ENCODE measurements at places on chromosomes 1 and 21.

DNA sequence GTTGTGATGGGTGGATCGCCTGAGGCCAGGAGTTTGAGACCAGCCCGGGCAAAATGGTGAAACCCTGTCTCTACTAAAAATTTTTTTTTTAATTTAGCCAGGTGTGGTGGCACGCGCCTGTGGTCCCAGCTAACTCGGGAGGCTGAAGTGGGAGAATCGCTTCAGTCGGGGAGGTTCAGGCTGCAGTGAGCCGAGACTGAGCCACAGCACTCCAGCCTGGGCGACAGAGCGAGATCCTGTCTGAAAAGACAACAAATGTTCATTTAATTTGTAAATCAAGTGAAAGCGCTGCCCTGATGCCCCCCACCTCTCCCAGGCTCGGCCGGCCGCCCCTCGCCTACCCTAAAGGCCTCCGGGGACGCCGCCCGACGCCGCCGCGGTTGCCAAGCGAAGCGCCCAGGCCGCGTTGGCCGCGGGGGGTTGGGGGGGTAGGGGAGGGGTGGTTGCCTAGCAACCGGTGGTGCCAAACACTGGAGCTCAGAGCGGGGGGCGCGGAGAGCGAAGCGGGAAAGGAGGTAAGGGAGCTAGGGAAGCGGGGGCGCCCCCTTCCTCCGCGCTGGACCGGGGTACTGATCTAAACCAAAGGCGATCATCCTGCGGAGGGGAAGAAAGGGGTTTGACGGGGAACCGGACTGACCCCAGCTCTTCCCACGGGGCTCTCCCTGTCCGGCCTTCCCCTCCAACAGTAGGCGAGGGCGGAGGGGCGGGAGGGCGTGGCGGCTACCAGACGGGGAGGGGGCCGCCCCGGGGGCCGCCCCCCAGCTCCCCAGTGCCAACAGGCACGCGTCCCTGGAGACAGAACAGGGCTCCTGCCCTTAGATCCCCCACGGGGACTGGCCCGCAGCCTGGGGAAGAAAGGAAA, at the start of gene TEKT2:
TEKT2 (plus strand) TSS at position 460 of the 862 bp plus-strand sequence. CDS start 828 bp downstream, outside the sequence.
- H3K4me1 ChIP-seq: no peaks in the 10 kb centered on the region
- H3K4me3 ChIP-seq: peak within 1 kb of the TSS; percentile 80
- peaks cover 6% of the 10 kb centered on the region for H3K27me3 ChIP-seq
- H3K36me3 ChIP-seq: no peaks in the 10 kb centered on the region

DNA sequence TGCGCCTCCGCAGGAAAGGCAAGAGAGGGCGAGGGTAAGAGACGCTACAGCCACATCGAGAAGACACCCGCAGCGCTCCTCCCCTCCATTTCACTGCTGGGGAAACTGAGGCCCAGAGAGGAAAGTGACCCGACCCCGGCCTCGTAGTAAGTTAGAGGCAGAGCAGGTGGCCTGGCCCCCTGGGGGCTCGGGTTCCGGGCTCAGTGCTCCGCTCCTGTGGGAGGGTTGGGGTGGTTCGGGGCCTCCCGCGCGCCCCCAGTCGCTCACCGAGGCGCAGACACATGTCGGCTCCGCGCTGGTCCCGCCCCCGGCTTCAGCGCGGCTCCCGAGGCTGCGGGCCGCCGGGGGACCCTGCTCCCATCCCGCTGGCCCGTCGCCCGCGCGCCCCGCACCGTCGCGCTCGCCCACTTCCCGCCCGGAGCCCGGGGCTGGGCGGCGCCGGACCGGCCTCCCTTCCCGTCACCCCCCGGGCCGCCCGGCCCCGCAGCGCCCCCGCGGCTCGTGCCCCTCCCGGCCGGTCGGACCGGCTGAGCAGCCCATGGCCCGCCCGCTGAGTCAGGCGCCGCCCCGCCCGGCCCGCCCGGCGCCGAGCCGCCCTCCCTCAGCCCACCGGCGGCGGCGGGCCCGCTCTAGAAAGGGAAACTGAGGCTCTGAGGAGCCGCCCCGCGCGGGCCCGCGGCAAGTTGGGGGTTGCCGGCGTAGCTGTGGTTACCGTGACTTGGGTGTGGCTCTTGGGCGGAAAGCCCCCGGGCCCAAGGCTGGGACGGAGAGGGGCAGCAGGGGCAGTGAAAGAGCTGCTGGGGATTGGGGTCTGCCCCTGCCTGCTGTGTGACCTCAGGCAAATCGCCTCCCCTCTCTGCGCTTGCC, at the start of gene TMEM54:
TMEM54 (minus strand) TSS at position 434 of the 867 bp plus-strand sequence; CDS start at position 283, 151 bp downstream.
- H3K4me1 ChIP-seq: peaks cover 5% of the 10 kb centered on the region
- H3K36me3 ChIP-seq: no peaks in the 10 kb centered on the region
- H3K27ac ChIP-seq: peak within 1 kb of the TSS; percentile 74

DNA sequence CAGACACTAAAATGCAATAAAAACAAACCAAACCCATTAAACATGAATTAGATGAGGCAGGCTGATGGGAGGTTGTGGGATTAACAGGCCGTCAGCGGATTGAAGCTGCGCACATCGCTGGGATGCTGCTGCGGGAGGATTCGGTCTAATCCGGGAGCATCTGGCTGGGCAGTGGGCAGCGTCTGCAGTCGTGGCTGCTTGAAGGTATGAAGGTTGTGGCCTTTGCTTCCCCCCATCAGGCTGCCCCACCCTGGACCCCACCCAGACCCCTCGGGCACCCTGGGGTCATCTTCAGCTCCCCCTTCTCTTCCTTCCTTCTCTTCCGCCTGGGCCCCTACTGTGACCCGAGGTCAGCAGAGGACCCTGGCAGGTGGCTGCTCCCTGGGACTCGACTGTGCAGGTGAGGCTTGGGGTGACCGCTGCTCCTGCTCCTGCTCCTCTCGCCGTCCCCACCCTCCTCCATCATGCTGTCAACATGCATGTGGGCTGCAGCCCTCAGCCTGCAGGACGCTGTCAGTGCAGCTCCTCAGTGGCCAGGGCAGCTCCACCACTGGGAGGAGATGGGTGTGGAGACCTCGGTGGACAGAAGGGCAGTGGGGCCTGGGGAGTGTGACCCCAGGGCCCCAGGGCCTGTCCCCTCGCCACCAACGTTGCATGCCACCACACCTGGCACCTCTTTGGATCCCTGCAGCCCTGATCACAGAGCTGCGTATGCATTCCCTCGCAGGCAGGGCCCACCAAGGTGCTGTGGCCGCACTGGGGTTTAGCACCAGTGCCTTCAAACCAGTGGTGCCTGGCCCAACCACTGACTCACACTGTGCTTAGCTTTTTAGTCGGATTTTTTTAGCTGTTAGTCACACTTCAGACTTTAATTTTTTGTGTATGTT, 112.2 kb upstream of the COL6A1 start:
- no peak overlapping the region for H3K4me3 ChIP-seq
- H3K27ac ChIP-seq: no peak overlapping the region
- H3K36me3 ChIP-seq: no peaks in the 10 kb centered on the region
- peaks cover 13% of the 10 kb centered on the region for H3K27me3 ChIP-seq
- no peak for DNase-seq

DNA sequence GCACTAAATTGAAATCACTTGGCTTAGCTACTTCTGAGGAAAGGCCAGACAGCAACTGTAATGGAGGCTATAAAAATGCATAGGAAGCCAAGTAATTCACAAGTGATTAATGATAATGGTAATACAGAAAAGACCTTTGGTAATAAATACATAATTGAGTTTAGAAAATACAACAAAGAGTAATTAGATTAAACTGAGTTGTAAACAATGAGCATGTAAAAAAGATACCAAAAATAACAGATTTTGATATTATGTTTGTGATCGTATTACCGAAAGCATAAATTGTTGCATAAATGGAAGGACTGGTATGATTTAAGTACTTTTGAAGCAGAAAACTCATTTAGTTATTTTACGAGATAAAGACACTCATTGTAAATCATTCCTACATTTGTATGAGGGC, 556.7 kb upstream of the TMPRSS15 start:
- no peak for DNase-seq
- no peaks in the 10 kb centered on the region for H3K4me1 ChIP-seq
- no peaks in the 10 kb centered on the region for H3K27me3 ChIP-seq

- DNase-seq: no peak
- no peak overlapping the region for H3K27ac ChIP-seq
- H3K36me3 ChIP-seq: no peaks in the 10 kb centered on the region
- peaks cover 8% of the 10 kb centered on the region for H3K4me1 ChIP-seq
Observed at GRCh38 chr21:16678429-16679160, 834.2 kb upstream of the CXADR start.

DNA sequence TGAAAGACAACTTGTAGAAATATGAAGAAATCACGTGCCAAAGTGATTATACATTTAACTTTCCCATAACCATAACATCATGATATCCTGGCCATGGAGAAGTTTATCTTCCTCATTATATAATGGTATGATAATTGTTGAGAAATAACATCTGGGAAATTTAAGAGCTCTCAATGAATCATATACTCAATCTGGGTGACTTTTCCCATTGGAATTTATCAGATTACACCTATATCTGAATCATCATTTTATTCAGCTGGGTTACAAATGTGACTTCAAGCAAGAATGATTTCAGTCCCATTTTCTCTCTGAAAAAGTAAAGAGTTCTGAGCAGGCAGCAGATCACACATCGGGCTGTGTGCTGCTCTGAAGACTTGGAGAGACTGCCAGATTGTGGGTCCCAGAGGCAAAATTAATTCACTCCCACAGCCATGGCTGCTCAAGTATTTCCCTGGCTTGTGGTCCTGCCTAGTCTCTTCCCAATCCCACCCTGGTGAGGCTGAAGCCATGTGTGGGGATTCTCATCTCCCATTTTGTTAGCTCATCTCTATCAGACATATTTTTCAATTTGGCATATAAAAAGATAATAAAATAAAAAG, 278.0 kb downstream of the MRPL39 start:
- no peak for DNase-seq
- no peaks in the 10 kb centered on the region for H3K27me3 ChIP-seq
- H3K36me3 ChIP-seq: no peaks in the 10 kb centered on the region
- no peak overlapping the region for H3K27ac ChIP-seq
- H3K4me1 ChIP-seq: no peaks in the 10 kb centered on the region
- H3K4me3 ChIP-seq: no peak overlapping the region

- no peak for DNase-seq
- peaks cover 12% of the 10 kb centered on the region for H3K4me1 ChIP-seq
- H3K4me3 ChIP-seq: no peak overlapping the region
- H3K36me3 ChIP-seq: peaks cover 21% of the 10 kb centered on the region
- H3K27me3 ChIP-seq: peaks cover 10% of the 10 kb centered on the region
- H3K27ac ChIP-seq: no peak overlapping the region
Observed at GRCh38 chr1:221740993-221741702, 741 bp downstream of the DUSP10 start.

- peaks cover 6% of the 10 kb centered on the region for H3K4me1 ChIP-seq
- H3K27me3 ChIP-seq: no peaks in the 10 kb centered on the region
- no peak for DNase-seq
- peaks cover 4% of the 10 kb centered on the region for H3K36me3 ChIP-seq
Observed at GRCh38 chr1:59163268-59164092, 133.4 kb upstream of the FGGY start.

DNA sequence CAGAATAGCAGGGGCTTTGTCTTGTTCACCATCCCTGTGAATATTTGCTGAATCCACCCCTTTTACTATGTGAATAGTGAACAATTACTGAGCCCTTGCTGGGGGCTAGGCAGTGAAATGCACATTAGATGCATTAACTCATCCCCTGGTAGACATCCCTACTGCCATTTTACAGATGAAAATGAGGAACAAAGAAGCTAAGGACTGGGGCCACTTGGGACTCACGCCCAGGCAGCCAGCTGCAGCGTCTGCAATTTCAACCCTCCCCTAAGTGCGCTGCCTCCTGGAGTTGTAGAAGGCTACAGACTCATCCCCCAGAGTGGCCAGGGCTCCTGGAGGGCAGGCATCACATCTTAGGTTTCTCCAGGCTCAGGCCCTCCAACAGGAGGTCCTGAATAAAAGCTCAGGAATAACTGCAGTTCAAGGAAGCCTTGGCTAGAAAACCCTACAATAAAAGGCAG, 31.6 kb downstream of the CAPZB start:
- H3K27me3 ChIP-seq: no peaks in the 10 kb centered on the region
- no peak overlapping the region for H3K4me3 ChIP-seq
- no peak for DNase-seq

DNA sequence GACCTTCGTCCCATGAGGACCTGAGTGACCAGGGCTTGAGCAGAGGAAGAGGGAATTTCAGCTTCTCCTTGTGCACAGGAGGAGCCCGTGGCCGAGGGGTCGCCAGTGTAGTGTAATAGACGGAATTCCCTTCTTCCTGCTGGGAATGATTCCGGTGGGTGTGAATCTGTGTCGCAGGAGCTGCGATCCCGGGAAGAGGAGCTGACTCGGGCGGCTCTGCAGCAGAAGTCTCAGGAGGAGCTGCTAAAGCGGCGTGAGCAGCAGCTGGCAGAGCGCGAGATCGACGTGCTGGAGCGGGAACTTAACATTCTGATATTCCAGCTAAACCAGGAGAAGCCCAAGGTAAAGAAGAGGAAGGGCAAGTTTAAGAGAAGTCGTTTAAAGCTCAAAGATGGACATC, 34.4 kb downstream of the MAP3K21 start:
- H3K4me3 ChIP-seq: no peak overlapping the region
- H3K27ac ChIP-seq: no peak overlapping the region
- H3K36me3 ChIP-seq: no peaks in the 10 kb centered on the region
- no peaks in the 10 kb centered on the region for H3K4me1 ChIP-seq
- peaks cover 12% of the 10 kb centered on the region for H3K27me3 ChIP-seq
- no peak for DNase-seq

DNA sequence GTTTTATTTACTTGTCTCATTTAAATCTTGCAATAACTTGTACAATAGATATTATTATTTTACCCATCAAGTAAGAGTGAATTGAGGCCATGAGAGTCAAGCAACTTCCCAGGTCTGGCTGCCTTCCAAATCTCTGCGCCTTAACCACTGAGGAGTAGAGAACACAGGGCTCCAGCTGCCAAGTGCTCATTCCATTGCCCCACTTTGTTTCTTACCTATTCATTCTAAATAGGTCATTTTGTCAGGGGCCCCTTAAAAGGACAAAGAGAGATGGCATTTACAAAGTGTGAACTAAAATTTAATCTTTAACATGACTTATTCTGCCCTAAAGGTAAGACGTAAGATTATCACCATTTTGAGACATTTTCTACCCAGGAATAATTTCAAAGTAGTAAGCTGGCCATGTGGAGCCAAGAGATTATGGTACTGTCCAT, 3.5 kb downstream of the PPP1R15B start:
- peaks cover 20% of the 10 kb centered on the region for H3K36me3 ChIP-seq
- peak overlapping the region; percentile 96 for H3K27ac ChIP-seq
- peaks cover 22% of the 10 kb centered on the region for H3K4me1 ChIP-seq

DNA sequence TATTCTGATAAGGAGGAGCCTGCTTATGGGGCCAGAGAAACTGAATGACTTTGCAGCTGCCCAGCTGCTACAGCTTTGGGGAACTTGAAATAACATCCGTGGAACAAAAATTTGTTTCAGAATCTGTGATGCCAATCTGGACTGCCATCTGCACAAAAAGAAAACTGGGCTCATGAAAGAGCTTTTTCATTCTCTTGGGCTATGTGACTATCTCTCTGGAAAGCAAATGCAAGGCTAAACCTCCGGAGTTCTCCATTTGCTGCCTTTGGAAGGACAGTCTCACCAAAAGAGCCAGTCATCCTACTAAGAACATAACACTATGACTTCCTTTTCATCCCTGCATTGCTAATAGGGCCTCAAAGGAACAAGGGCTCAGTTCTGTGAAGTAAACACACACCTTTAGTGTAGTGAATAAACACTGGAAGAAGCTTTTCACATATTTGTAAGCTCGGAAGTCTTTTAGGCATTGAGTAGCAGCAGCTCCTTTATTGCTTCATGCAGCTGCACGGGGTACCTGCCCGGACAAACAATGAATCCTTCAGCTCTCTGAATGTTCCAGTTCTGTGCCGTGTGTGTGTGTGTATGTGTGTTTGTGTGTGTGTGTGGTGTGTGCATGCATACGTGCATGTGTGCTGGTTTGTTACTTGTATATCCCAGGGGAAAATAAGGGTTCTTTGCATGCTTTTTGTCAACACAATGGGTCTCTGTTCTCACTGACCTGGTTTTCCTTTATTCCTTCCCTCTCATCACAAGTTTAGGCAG, 255.5 kb upstream of the SGIP1 start:
- H3K27me3 ChIP-seq: no peaks in the 10 kb centered on the region
- H3K36me3 ChIP-seq: no peaks in the 10 kb centered on the region

GRCh38 chr1:168261390-168261789, 19.3 kb upstream of the TBX19 start:
- no peak for DNase-seq
- no peak overlapping the region for H3K4me3 ChIP-seq
- peaks cover 7% of the 10 kb centered on the region for H3K4me1 ChIP-seq
- no peaks in the 10 kb centered on the region for H3K27me3 ChIP-seq
- H3K27ac ChIP-seq: no peak overlapping the region

All from type B pancreatic cell (in vitro differentiated cells).